ENCODE measurements at places on chromosomes 12 and 14.

GRCh38 chr14:26794731-26795130 is 196.9 kb upstream of the NOVA1 start:
- DNase-seq: no peak

DNA sequence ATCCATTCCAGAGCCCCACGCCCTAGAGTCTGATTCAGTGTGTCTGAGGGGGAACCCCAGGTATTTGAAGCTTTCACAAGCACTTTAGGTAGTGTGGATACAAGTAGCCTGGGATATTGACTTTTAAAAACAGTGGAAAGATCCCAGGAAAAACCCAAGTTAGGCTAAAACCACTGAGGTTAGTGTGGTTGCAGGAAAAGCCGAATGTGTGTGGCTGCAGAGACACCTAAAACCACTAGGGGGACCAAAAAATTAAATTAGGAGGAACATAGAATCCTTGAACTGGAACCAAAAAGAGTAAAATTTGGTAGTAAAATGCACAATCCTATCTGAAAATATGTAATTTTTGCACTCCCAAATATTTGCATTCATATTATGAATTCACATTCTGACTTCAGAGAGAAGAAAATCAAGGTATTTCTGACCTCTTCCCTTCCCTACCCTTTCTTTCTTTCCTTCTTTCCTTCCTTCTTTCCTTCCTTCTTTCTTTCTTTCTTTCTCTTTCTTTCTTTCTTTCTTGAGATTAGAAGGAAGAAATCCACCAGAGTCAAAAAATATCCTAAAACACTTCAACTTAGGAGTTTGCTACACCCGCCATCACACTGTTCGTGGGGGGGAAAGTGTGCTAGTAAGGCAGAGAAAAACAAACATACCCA is 37.8 kb downstream of the SLCO1A2 start:
- no peak for DNase-seq

DNA sequence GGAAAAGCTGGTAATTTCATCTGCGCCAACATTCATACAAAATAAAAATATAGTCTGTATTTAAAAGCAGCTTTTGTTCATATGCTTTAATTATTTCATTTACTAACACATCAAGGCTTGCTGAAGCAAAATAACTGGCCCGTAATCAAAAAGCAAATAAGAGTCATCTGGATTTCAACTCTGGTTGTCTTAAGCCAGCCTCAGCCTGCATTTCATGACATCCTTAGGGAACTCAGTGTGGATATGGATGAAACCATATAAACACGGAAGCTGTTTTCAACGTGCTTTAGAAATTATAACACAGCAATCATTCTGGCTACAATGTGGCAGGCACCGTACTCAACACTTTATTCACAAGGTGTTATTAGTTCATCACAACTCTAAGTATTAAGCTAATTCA is 852 bp downstream of the COX16 start:
- DNase-seq: no peak

- no peak for DNase-seq
Observed at GRCh38 chr12:64706306-64706705, 52.9 kb downstream of the GNS start.

DNA sequence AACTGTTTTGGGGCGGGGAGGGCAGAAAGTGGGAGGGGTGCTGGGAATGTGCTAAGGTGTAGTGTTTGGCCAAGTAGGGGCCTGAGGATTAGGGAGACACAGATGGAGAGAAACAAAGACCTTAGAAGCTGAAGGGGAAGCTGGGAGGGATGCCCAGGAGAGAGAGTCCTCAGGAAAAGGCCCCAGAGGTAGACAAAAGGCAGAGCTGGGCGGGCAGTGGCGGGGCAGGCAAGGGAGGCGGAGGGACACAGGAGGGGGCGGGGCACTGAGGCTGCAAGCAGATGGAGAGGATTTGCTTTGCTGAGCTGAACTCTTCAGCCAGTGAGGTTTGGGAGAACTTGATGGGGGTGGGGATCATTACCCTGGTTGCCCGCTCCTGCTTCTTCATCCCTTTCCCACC is 2.8 kb downstream of the PTMS start:
- DNase-seq: no peak

- DNase-seq: no peak
Observed at GRCh38 chr14:62347562-62348011, 585.4 kb downstream of the SNAPC1 start.

DNA sequence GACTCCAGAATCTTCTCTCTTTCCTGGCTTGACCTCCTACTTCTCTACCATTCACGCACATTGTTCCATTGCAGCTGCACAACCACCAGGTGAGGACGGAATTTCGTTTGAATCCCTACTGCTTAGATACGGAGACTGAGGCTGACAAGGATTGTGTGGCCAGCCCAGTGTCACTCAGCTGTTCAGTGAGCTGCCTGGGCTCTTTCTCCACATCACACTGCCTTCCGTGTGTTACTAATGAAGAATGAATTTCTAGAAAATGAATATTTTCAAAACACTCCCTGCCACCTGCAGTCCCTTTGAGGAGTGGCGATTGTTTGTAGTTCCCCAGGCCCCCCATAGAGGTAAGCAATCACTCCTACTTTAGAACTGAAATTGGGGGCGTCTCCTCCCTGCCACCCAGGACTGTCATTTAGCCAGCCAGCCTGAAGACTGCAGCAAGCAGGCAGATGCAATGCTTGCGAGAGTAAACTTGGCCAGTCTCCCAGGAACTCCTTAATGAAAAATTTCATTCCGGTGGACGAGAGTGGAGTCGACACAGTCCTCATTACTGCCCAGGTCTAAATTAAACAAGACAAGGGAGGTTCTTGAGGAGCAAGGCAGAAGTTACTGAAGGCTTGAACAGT is 239.7 kb downstream of the SLC41A2 start:
- no peak for DNase-seq
